ENCODE measurements at places on chromosomes 1 and 21.
A peak's percentile ranks its signal among the peaks of the same experiment; 100 is the strongest.

DNA sequence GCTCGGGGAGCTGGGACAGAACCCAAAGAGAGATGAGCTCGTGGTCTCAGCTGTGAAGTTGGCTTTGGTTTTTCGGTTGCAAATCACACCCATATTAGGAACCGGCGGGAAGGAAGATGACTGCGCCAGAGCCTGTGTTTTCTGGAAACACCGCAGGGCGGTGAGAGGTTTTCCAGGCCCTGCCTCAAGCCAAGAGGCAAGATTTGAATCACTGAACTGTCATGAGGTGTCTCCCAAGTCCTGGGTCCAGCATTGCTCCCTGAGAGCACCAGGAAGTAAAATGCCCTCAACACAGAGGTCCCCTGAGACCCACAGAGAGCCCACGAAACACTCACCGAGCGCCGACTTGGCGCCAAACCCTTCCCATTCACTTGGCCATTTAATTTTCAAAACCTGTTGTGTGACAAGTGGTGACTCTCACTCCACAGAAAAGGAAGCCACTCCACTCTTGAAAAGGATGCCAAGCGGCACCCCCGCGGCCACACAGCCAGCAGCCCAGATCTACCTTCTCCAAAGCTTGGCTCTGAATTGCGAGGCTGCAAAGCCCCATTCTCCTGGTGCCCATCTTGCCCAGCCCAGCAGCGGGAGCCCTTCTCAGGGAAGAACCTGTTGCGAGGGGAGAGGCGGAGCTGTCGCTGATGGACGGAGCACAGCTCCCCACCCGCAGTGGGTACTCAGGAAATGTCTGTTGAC is 99.0 kb upstream of the RUNX3 start:
- peak; percentile 86 for DNase-seq

- DNase-seq: no peak
Measured at GRCh38 chr1:65535981-65536380, 115.5 kb downstream of the LEPR start.

DNA sequence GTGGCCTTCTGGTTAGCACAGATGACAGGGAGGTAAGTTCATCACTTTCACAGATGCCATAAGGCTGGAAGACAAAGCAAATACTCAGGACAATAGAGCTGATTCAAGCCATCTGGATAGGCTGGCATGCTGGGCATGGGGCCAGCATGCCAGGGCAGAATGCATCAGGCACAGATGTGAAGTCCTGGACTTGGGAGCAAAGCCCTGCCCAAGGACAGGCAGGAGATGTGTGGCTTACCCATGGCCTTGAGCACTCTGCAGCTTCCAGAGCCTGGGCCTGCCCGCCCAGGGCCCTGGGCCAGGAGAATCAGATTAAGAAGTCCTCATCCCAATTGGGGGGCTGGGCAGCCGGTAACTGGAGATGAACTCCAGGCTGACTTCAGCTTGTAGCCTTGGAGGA is 135.7 kb upstream of the ZC3H12A start:
- DNase-seq: no peak

GRCh38 chr1:47611992-47612391 is 174.1 kb downstream of the FOXD2 start:
- no peak for DNase-seq

- peak; percentile 81 for DNase-seq
Measured at GRCh38 chr1:18926315-18927081, 24.1 kb upstream of the ALDH4A1 start.

DNA sequence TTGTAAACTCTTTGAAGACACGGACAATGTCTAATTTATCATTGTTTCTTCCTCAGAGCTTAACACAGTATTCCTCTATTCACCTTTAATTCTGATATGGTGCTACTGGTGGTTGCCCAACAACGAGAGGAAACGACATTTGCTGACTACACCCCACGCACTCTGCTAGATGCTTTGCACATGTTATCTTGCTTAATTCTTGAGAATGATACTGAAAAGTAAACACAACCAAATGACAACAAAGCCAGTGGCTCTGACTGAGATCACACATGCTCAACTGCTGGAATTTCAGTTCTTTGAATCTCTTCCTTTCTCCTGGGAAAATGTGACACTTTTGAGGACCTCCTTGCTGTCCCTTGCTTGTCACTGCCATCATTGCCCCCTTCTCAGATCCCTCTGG is 37.2 kb upstream of the DDAH1 start:
- no peak for DNase-seq

DNA sequence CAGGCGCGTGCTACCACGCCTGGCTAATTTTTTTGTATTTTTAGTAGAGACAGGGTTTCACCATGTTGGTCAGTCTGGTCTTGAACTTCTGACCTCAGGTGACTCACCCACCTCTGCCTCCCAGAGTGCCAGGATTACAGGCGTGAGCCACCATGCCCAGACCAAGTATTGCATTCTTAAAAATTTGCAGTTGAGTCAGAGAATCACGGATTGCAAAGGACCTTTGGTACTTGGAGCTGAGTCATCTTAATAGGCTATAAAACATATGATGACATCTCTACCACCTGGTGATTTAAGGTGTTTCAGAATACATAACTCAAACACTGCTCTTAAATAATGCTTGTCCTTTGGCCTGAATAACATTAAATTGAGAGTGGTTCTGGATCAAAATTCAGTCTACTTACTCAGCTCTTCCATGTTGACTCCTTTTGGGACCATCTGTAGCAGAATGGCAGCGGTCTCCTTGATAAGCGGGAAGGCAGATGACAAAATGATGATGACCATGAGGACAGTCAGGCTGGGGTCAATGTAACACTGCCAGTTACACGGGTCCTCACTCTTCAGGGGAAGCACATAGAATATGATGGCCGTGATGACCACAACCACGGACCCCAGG is 10.4 kb downstream of the SLC30A10 start:
- no peak for DNase-seq

GRCh38 chr1:78667939-78668338 is 18.3 kb downstream of the IFI44 start:
- no peak for DNase-seq
